ENCODE measurements at places on chromosomes 13 and 19.

- DNase-seq: no peak
These were observed 442 bp downstream of the REXO1 start for GRCh38 chr19:1847684-1848398.

- DNase-seq: no peak
These were observed 171.5 kb upstream of the IRS2 start for GRCh38 chr13:109957875-109958274.

- DNase-seq: no peak
These were observed 132.2 kb downstream of the NUFIP1 start for GRCh38 chr13:44857061-44857460.

GRCh38 chr19:46035986-46036743 is 4.6 kb downstream of the IGFL4 start:
- no peak for DNase-seq

- DNase-seq: peak; percentile 20
These were observed 648.7 kb downstream of the UQCRFS1 start for GRCh38 chr19:28563964-28564921.

- DNase-seq: no peak
These were observed 19.0 kb downstream of the CD177 start for GRCh38 chr19:43372462-43372861.

GRCh38 chr13:84358601-84359000 is 476.3 kb upstream of the SLITRK1 start:
- DNase-seq: no peak

DNA sequence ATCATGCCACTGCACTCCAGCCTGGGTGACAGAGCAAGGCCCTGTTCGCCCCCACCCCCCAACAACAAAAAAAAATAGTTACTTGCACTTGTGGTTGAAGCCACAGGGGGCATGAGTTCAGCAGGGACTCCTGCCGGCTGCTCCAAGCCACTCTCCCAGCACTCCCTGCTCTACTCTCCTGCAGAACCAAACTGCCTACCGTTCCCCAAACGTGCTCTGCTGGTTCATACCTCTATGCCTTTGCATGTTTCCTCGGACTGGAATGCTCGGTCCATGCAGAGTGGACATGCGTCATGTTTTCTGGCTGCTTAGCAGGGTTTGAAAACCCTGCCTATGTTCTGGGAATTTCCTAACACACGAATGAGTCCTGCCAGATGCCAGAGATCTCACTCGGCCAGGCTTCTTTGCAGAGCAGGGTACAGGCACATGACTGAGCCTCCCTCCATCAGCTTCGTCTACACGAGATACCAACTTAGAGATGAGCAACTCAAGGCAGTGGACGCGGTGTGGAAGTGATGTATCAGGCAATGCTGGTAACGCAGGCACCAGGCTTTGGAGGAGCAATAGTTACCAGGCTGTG is 8.5 kb upstream of the SLC25A15 start:
- peak; percentile 76 for DNase-seq

GRCh38 chr13:27194209-27194608 is 22.6 kb upstream of the USP12 start:
- no peak for DNase-seq

GRCh38 chr13:22793598-22794134 is 387.1 kb upstream of the SGCG start:
- no peak for DNase-seq

GRCh38 chr19:58569191-58569942 is 3.8 kb downstream of the MZF1 start:
- no peak for DNase-seq

GRCh38 chr19:13597640-13598039 is 91.4 kb upstream of the CACNA1A start:
- no peak for DNase-seq

DNA sequence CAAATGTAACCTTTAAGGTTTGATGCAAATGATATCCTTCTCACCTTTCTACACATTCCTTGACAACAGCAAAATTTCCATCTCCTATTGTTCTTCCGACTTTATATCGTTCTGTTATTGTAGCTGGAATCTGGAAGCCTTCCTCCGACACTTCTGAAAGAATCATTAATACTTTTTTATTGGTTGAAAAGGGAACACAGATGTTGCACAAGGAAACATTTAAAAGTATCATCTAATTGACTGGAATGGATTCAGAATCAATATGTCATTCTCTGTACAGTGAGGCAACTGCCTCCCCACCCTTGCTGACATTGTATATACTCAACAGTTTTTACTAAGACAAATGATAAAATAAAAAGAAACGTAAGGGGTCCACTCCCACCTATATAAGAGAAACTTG is 295.2 kb downstream of the DCLK1 start:
- no peak for DNase-seq

DNA sequence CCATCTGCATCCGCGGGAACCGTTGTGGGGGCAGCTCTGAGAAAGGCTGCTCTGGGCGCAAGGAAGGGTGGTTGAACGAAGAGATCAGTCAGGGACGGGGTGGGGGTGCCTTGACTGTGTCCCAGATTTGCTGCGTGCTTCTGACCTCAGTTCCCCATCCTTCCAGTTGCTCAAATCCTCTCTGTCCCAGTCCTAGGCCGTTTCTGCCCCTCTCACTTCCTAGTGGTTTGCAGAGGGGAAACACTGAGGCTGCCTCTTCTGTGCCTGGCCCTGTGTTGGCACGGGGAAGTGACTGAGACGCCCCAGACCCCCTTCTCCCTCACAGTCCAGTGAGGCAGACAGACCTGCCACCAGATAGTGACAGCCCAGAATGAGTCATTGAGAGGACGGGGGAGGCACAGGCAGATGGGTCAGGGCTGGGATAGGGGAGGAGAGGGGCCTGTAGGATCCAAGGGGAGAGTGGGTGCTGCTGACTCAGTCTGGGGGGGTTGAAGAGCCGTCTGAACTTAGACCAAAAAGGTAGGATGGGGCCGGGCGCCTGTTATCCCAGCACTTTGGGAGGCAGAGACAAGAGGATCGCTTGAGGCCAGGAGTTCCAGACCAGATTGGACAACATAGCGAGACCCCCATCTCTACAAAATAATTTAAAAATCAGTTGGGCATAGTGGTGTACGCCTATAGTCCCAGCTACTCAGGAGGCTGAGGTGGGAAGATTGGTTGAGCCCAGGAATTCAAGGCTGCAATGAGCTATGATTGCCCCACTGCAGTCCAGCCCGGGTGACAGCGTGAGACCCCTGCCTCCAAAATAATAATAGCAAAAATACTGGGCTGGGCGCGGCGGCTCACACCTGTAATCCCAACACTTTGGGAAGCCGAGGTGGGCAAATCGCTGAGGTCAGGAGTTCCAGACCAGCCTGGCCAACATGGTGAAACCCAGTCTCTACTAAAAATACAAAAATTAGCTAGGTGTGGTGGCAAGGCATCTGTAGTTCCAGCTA is 26.5 kb downstream of the NUMBL start:
- no peak for DNase-seq

Measured in vagina (tissue), 2 donors.